Inflammatory macrophage treated with lipopolysaccharide for 4 hours (primary cell): ENCODE measurements at places on chromosomes 12 and 14.
A peak's percentile ranks its signal among the peaks of the same experiment; 100 is the strongest.

DNA sequence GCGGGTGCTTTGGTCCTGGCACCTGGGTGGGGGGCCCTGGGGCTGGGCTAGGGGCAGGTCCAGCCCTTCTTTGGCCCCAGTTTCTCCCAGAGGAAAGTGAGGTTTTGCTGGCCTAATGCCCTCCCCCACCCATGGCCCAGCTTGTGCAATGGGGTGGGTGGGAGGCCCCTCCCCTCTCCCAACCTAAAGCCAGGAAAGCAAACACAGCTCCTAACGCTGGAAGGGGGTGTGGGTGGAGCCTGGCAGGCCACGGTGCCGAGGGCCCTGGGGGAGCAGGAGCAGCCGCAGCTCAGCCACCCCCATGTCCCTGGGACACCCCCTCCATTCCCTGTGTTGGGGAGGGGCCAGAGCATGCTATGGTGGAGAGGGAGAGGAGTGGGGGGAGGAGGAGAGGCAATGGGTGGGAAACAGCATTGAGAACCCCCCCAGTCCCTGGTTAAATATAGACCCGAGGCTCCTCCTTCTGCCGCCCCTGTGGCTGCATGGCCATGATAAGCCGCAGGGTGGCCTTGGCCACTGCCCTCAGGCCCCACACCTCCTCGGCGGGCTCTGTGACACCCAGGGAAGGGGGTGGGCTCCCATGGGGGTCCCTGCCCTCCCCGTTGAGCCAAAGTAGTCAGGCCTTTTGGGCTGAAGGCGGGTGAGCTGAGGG is 4.7 kb downstream of the EXOC3L4 start:
- no peak for DNase-seq

GRCh38 chr14:75543786-75544185 is 21.5 kb downstream of the BATF start:
- DNase-seq, result no peak

- DNase-seq, result no peak
Measured at GRCh38 chr14:87334997-87335685, 657.8 kb downstream of the GALC start.

GRCh38 chr12:112980491-112981158 is 2.3 kb downstream of the OAS2 start:
- DNase-seq, result peak; percentile 35

GRCh38 chr12:26684101-26684500 is 148.9 kb downstream of the ITPR2 start:
- DNase-seq, result no peak

DNA sequence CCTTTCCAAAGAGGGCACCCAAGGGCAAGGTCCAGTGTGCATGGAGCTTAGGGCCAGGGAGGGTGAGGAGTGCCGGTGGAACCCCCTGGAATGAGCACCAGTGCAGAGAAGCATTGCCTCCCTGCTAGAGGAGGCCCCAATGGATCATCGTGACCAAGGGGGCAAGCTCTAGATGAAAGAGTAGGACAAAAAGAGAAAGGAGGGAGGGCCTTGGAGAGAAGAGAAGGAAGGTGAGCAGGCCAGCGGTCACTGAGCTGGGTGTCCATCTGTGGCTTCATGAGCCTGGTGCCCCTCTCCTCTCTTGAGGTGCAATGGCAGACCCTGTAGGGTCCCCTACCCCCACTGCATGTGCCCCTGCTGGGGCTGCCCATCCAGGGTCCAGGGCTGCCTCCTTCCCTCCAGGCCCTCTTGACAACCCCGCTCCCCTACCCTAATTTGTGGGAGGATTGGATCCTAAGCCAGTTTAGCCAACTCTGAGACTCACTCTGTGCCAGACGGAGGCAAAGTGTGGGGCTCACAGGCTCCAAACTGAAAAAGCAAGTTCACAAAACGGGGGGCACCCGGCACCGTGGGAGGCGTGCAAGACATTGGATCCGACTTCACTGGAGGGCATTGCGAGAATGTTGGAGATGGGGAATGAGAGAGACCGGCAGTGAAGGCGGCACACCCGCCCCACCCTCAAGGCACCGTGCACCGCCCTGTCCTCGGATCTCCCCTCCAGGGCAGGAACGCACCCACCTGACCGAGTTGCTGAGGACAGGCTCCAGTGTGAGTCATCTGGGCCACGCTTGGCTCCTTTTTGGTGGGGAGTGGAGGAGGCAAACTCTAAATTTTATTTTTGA is 207.5 kb downstream of the KIF26A start:
- DNase-seq, result no peak

DNA sequence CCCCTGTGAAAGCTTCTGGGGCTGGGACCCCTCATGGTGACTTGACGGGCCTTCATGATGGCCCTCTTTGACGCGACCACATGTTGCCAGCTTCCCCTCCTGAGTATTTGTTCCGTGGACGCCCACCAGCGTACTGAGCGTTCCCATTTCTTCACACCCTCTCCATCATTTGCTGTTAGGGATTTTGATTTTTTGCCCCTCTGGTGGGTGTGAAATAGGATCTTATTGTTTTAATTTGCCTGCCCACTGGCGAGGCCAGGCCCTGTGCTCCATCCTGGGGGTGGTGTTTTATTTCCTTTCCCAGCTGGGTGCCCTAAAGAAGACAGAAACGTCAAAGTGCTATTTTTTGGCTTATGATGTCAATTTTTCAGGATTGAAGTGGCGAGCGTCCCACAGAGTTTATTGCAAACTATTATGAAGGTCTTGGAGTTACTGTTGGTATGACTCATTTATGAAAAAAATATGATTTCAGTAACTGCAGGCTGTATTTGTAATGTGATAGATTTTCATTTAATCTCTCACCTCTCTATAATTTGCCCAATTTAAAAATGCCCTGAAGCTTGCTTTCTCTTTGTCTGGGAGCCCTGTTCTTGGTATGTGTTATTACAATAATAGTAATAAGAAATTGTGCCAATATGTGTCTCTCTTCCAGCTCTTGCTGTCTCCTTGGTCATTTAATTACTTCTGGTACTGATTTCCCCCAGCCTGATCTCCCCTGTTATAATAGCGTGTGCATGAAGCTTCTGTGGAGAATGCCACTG is 99.6 kb downstream of the SLC25A47 start:
- no peak for DNase-seq
